ENCODE measurements at places on chromosomes 2 and 18. TPM values are rescaled to one million over a fixed set of nuclear protein-coding genes. Genes with fewer than 3 reads are reported as not detected.

DNA sequence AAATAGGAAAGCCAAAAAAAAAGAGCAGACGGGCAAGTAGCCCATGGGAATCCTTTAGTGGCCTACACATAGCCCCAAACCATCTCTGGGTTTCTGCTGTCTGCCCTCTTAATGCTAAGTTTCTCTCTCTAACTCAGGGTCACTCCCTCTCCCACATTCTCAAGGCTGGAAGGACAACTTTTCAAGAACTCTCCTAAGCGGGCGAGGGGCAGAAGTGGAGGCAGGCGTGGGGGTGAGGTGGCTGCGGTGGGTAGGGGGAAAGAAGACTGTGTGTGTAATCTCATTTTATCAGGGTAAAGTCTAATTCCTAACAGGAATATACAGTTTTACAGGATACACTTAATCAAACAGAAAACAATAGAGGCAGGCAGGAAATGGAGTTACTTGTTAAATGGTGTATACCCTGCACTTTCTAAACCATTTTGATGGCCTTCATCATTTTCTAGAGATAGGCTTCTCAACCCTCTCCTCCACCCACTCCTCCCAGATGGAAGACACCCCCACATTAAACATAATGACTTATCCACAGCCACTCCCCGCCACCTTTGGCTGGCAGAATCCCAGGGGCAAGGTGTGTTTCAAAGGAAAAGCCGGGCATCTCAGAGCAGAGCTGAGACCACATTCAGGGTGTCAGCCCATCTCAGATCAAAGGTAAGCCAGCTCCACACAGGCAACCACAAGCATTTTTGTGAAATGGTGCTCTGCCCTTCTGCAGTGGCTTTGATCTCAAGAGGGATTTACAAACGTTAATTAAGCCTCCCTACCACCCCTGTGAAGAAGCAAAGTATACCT lies 6.8 kb downstream of the SMAD7 start:
- no peak for DNase-seq

GRCh38 chr18:11664286-11664685 lies 24.8 kb upstream of the GNAL start:
- DNase-seq = no peak

DNA sequence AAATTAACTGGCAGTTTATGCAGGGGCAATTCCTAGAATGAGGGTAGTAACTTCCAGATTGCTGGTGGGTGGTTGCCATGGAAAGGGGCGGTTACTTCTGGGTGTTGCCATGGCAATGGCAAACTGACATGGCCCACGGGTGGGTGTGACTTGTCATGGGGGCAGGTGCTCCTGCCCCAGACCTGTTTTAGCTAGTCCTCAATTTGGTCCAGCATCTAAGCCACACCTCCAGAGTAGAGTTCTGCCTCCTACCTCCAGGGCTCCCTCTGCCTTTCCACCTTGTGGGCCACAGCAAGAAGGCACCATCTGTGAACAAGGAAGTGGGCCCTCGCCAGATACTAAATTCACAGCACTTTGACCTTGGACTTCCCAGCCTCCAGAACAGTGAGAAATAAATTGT lies 148.7 kb downstream of the TFCP2L1 start:
- DNase-seq = peak; percentile 16

DNA sequence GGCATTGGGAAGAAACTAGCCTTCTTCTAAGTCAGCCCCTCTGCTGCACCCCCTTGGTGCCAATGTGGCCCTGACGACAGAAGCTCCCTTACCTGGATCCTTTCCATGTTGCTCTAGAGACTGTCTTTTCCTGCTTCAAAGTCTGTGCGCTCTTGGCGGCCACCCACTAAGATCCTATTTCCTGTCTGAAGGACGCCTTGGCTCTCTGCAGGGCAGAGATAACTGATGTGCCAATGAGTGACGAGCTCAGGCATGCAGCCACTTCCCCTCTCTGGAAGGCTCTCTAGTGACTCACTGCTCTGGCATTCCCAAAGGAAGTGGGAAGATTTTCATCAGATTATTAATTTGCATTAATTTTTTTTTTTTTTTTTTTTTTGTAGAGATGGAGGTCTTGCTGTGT lies 273.5 kb downstream of the CDH20 start:
- DNase-seq = no peak

GRCh38 chr18:56869189-56869777 lies 218.1 kb downstream of the WDR7 start:
- peak; percentile 5 for DNase-seq

- no peak for DNase-seq
These were observed 177.2 kb upstream of the DPP10 start for GRCh38 chr2:114265261-114265660.

DNA sequence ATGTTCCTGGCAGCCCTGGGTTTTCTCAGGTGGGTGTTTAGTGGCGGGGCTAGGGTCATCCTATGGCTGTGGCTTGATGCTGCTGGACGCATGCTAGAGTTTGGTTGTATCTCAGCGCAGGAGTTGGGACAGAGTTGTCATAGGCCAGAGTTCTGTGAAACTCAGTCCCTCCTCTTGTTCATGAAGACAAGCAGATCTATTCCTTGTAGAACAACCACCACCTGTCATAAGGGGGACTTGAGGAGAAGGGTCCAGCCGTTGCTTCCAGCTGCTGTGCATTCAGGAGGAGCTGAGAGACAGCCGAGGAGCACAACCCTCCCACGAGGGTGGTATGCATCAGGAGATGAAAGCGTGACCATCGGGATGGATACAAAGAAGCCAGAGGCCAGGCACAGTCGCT lies 26.4 kb downstream of the DCDC2C start:
- no peak for DNase-seq

- DNase-seq = no peak
These were observed 424.0 kb downstream of the CDH2 start for GRCh38 chr18:27752944-27753343.

DNA sequence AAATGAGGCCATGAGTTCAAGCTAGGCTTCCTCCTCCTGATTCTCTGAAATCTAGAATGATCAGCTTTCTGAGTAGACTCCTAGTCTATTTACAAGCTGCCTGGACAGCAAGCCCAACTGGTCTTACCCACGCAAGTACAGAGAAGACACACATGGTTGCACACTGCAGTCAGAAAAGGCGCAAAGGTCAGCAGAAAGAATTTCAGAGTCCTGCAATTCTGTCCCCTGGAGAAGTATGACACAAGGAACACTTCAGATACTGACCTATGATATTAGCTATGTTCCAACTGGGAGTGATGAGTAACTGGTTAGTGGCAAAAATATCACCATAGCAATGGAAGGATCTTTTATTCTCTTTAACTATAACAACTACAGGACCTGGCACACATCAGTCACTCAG lies 336.1 kb upstream of the PKDCC start:
- DNase-seq = no peak

DES gene
- 21.9 TPM for total RNA-seq

UGT1A5 gene
- total RNA-seq = not detected

Data from K562 (cell line).